CD4-positive, alpha-beta T cell treated with Interleukin-1 beta for 1 hour (primary cell): ENCODE measurements at places on chromosomes 2 and 18.

DNA sequence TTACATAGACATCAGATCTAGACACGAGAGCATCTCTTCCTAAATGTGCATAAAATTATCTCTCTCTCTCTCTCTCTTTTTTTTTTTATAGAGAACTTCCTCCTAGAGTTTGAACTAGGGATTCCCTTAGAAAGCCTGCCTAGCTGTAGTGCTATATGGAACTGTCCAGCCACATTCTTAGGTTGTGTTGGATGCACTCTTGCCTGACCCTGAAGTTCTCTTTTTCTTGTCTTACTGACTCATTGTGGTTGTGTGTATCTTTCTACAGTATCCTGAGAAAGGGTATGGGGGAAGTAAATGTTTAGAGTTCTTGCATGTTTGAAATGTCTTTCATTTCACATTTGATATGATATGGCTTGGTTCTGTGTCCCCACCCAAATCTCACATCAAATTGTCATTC lies 368.2 kb downstream of the CDH2 start:
- DNase-seq, result no peak

DNA sequence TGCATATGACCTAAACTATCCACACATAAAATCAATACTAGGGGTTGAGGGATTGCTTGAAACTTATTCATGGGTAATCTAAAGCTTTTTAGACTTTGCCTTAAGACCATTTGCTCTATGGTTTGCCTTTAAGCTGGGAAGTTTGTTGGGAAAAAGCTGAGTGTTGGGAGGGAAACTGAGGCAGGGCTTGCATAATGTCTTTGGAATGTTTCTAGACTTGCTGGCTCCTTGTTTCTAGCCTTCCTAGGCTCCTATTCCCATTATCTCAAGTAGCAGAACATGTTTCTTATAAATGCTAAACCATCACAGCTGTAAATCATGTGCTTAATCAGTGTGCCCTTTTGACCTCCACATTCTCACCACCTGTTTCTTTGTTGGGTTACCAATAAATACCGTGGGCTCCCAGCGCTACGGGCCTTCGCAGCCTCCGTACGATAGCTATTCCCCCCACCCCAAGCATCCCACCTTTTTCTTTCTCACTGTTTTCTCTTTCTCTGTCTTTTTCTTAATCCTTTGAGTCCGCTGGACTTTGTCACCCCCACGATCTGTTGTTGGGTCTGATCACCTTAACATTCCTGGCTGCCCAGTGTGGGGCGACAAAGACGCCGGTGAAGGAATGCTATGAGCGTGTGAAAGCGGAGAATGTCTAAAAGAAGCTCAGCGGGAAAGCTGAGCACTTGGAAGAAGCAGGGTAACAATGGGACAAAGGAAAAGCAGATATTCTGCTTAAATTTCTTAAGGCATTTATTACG lies 49.4 kb upstream of the CWC22 start:
- no peak for DNase-seq

DNA sequence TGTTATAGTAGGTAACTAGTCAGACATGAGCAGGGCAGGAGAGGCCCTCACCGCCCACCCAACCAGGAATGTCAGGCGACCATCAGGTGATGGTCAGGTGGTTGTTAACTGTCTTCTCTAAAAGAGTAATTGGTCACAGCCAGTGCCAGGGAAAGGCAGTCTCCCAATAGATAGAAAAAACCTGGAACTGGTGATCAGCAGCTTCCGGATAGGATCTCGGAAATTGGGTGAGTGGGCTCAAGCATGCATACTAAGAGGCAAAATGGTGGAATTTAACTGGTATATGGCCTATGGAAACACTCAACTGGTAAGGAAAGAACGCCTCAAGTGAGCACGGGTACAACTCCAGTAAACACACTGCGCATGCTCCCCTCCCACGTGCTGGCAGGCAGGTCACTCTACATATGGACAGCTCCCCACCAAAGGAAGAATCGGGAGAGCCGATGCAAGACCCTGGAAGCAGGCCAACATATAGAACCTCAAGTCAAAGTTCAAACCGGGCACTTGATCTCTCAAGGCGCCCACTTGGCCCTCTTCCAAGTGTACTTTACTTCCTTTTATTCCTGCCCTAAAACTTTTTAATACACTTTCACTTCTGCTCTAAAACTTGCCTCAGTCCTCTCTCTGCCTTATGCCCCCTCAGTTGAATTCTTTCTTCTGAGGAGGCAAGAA lies 43.5 kb upstream of the TMEM131 start:
- no peak for DNase-seq

DNA sequence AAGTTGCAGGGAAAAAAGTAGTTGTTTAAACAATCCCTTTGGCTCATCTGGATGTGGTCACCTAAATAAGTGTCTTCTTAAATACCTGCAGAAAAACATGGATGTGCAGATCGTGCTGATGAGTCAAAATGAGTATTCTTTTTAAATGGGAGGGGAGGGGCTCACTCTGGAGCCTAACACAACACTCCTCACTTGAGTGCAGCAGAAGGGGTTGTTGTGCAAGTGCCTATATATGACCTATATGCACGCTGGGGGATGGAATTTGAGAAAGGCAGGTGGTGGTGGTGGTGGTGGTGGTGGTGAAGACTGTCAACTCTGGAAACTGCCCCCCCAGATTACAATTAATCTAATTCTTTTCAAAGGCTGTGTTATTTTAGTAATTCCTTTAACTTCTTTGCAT lies 77.9 kb upstream of the FAM124B start:
- DNase-seq, result no peak

- DNase-seq, result no peak
These were observed 77.8 kb downstream of the SCN9A start for GRCh38 chr2:166297951-166298350.

- peak; percentile 60 for DNase-seq
These were observed at the start of gene SESTD1 for GRCh38 chr2:179264368-179265081. SESTD1 (minus strand) TSS chr2:179264832; CDS start chr2:179191841, 72,991 bp downstream.

DNA sequence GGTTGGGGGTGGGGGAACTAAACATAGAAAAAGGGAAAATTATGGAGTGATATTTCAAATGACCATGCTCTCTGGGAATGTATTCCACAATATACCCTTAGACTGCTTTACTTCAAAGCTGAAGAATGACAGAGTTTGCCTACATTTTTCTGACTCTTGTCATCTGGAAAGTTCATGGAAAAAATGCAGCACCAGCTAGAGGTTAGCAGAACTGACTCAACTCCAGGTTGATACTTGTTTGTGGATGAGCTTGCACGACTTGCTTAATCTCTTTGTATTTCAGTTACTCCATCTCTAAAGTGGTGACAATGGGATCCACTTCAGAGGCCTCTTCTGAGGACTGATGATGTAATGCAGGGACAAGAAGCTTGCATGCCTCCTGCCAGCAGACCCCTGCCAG lies 824.0 kb upstream of the ID2 start:
- DNase-seq, result no peak

GRCh38 chr18:36624451-36625167 lies 204.2 kb downstream of the TPGS2 start:
- DNase-seq, result no peak

- DNase-seq, result no peak
These were observed 2026.1 kb upstream of the CELF4 start for GRCh38 chr18:39591649-39592048.

DNA sequence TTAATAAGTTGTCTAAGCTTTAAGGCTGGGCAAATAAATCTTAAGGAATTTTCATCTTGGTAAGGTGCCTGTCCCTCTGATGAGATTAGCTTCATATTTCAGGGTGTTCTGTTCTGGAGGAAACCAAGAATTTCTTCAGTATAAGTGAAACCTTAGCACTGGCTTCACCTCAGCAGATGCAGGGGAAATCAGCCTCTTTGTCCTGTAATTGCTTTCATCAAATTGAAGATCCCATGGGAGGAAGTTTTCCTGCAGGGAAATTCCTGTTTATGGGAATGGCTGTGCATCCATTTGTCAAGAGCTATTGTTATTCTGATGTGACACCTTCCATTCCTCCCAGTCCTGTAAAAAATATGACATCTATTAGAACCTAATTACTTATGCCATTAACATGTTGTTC lies 174.5 kb downstream of the PTPRM start:
- no peak for DNase-seq

GRCh38 chr2:72033636-72034035 lies 114.0 kb downstream of the CYP26B1 start:
- DNase-seq, result no peak

DNA sequence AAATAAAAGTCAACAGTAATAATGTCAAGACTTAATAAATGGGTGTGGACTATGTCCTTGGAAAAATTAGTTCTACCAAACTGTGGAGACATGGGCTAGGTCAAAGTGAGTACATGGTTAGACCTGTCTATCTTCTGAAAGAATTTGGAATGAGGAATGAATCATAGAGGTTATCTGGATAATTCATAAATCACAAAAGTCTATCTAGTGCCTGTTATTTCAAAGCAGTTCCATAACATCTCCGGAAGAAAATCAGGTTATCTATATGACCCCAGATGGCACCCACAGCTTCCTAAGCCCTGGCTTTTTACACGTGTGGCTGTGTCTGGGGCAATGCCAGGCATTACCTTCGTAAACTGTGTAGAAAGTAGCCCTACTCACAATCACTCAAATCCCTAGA lies 272.0 kb downstream of the ETAA1 start:
- DNase-seq, result no peak

- peak; percentile 1 for DNase-seq
These were observed 100.1 kb downstream of the MYOM1 start for GRCh38 chr18:3119401-3120341.

GRCh38 chr2:2306878-2307277 lies 24.2 kb downstream of the MYT1L start:
- DNase-seq, result no peak

- DNase-seq, result no peak
These were observed 505.5 kb upstream of the FAM98A start for GRCh38 chr2:34104601-34105000.

- DNase-seq, result no peak
These were observed 412.9 kb downstream of the TMEM182 start for GRCh38 chr2:103174711-103175110.

DNA sequence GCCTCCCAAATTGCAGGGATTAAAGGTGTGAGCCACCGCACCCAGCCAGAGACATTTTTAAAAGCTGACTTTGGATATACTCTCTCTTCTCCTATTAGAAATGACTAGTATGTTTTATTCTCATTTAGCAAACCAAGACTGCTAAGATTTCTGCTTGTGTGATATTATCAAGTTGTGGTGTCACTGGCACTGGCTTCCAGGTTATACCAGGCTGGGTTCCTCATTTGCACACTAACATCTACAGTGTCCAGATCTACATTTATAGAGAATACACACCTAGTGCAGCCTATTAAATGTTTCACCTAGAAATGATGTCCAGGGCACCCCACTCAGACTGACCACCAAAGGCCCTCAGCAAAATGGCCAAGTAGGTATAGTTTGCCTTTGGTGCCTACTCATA lies 265.3 kb upstream of the STON1 start:
- DNase-seq, result no peak

GRCh38 chr2:223688094-223688835 lies 86.1 kb upstream of the SCG2 start:
- no peak for DNase-seq

- no peak for DNase-seq
These were observed 207.3 kb downstream of the TRIB2 start for GRCh38 chr2:12923907-12924610.

DNA sequence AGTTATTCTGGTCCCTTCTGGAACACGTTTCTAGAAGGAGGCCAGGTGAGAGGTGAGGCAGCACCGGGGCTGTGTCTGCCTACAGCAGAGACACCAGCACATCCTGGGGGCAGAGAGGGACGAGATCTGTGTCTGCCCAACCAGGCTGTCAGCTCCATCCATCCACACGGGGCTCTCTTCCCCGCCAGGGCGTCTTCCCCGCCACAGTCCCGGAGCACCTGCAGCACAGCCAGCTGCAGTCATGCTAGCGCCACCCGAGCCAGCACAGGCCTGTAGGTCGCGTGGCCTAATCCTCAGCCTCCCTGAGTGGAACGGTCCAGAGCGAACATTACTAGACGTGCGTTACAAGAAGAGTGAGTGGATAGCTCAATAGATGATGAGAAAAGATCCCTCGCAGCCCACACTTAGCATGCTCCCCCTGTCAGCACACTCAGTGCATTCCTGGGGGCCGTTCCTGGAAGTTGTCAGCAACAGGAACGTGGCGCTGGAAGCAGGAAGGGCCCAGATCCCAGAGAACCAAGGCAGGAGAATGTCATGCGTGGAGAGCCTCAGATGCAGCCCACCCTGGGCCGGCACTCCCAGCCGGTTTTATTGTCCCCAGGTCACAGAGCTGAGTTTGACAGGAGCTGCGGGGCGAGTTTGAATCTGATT lies 179.0 kb downstream of the TWIST2 start:
- no peak for DNase-seq

GRCh38 chr2:145352484-145352883 lies 832.6 kb upstream of the ZEB2 start:
- DNase-seq, result no peak

DNA sequence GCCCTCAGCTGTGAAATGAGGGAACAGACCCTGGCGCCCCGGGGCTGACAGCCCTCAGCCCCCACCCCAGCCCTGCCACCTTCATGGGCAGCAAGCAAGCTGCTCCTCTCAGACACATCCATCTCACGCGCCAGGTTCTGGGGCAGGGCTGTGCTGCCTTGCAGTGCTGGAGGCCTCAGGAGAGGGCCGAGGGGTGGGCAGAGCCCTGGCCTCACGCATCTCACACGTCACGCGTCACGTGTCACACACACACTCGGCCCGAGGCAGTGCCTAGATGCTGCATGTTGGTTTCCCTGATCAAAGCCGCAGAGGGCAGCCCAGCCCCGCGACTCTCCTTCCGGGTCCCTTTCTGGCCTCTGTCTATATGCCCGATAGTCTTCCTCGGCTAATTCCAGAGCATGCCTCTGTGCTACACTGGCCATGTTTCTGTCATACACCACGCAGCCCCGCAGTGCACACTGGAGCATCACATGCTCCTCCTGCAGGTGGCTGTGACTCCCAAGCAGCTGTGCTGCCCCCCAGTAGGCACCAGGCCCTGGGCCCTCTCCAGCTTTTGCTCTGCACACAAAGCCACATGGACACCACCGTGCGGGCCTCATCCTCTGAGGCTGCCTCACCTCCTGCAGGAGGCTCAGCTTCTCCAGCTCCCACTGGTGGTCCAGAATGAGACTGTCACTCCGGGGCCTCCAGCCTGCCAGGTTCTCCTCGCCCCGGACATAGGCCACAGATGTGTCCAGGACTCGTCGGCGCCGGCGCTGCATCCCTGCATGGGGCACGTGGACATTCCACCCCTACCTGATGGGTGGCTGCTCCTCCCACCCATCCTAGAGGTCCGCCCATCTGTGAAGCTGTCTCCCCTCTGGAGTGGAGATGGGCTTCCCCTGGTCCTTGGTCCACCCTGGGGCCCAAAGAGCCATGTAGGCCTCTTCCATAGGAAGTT lies 31.4 kb downstream of the AQP12A start:
- DNase-seq, result no peak

- no peak for DNase-seq
These were observed 306.6 kb downstream of the MYCN start for GRCh38 chr2:16246911-16247310.

GRCh38 chr2:60070196-60070595 lies 483.3 kb downstream of the BCL11A start:
- DNase-seq, result no peak

- DNase-seq, result no peak
These were observed 5.8 kb upstream of the PRELID3A start for GRCh38 chr18:12401881-12402280.

GRCh38 chr2:85830645-85831044 lies 58.1 kb downstream of the ST3GAL5 start:
- DNase-seq, result peak; percentile 21

GRCh38 chr2:210503001-210503623 lies 26.6 kb upstream of the LANCL1 start:
- DNase-seq, result no peak

GRCh38 chr2:151762694-151763093 lies 28.4 kb upstream of the NEB start:
- DNase-seq, result no peak
